ENCODE measurements at places on chromosomes 11 and 22. TPM values are rescaled to one million over a fixed set of nuclear protein-coding genes. Genes with fewer than 3 reads are reported as not detected.

The HBG1 gene
- total RNA-seq: not detected

The SERPIND1 gene
- total RNA-seq: not detected

The F2 gene
- not detected for total RNA-seq

The BRSK2 gene
- 2.6 TPM for total RNA-seq

The SYT12 gene
- total RNA-seq: 6.2 TPM

The CLMP gene
- total RNA-seq: not detected

The OR10A3 gene
- total RNA-seq: not detected

The MUC5B gene
- total RNA-seq: 3.4 TPM

The PHLDA2 gene
- total RNA-seq: 111 TPM

The LRFN4 gene
- total RNA-seq: 30.3 TPM

The MICAL2 gene
- total RNA-seq: 202 TPM

The APOL1 gene
- total RNA-seq: 313 TPM

The IFT27 gene
- 41.0 TPM for total RNA-seq

The CBLIF gene
- not detected for total RNA-seq

The BLID gene
- not detected for total RNA-seq

The PISD gene
- 45.9 TPM for total RNA-seq

The OR52H1 gene
- total RNA-seq: not detected

The APOBEC3H gene
- total RNA-seq: not detected

The MYBPC3 gene
- total RNA-seq: not detected

The PKNOX2 gene
- not detected for total RNA-seq

The USP28 gene
- total RNA-seq: 20.0 TPM

The SYCE3 gene
- total RNA-seq: not detected

The DDI1 gene
- total RNA-seq: not detected

The OR10A6 gene
- not detected for total RNA-seq

The OR2AG1 gene
- not detected for total RNA-seq

The OR51B2 gene
- total RNA-seq: not detected

The ANKK1 gene
- 0.90 TPM for total RNA-seq

The C1QTNF5 gene
- not detected for total RNA-seq

The PANX3 gene
- not detected for total RNA-seq

The OR6M1 gene
- total RNA-seq: not detected

The JAM3 gene
- 0.22 TPM for total RNA-seq

The OR2D2 gene
- total RNA-seq: not detected

The HBD gene
- total RNA-seq: not detected

The CNGA4 gene
- total RNA-seq: 0.32 TPM

The KDM4D gene
- total RNA-seq: 0.68 TPM

The NPAS4 gene
- not detected for total RNA-seq

The SPON1 gene
- not detected for total RNA-seq

Data from Calu3 (cell line).